G401 (cell line): ENCODE measurements at places on chromosomes 5 and 9.
A peak's percentile ranks its signal among the peaks of the same experiment; 100 is the strongest.

DNA sequence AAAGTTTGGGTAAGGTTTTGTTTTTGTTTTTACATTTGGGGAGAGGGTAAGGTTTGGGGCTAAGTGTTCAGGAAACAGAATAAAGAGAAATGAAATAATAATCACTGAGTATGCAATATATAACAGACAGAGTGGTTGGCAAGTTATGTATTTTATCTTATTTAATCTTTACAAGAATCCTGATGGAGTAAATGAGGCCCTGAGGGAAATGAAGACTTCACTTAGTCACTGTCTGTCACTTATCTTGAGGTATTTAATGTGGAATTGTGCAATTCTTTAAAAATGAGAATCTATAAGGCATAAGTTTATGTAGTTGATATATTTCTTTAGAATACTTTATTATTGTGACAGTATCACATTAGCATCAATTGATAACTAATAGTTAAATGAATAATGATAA, 48.1 kb downstream of the TEK start:
- no peak for DNase-seq

DNA sequence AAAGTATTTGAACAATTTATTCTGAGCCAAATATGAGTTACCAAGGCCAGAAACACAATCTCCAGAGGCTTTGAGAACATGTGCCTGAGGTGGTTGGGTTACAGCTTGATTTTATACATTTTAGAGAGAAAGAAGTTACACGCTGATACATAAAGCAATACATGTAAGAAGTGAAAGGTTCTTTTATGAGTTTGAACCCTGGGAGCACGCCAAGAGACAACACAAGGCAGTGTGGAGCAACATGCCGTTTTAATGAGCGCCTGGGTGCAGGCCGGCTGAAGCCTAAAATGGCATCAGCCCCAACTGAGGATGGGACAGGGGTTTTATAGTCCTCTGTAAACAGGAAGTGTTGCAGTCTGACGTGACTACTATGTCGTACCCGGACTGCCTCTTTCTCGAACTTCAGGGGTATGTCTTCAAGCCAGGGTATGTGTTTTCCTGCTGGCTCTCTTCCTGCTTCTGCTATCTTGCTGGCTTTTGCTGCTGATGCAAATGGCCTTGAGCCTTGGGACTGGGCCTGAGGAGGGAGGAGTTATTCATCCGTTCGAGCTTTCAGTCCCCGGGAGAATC, 193.7 kb downstream of the CYLC2 start:
- no peak for DNase-seq

DNA sequence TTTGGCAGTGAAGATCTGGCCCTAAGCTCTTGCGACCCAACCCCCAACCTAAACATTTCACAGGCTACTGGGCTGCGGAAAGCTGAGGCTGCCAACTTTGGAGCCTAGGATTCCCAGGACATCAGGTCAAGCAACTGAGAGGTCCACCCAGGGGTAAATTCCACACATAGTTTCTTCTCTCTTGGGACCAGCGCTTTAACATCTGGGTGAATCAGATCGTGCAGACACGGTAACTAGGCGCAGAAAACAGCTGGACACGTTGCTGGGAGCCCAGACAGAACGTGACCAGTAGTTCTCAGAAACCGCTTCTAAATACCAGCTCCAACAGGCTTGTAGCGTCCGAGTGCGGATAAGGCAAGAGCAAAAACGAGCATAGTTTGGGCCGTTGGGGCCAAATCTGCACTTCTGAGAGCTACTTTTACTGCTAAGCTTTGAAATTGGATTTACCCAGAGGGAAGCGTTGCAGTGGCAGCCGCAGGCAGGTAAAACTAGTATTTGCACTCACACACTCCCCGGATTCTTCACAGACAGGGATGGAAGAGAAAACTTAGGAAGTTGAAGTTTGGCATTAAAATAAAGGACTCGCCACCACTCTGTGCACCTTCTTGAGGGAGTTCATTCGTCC, 11.8 kb downstream of the ITGA1 start:
- peak; percentile 44 for DNase-seq

GRCh38 chr5:62578540-62578939, at the start of gene LRRC70:
Gene LRRC70 (plus strand): TSS chr5:62578819. CDS start chr5:62579439, 620 bp downstream.
- DNase-seq = no peak

DNA sequence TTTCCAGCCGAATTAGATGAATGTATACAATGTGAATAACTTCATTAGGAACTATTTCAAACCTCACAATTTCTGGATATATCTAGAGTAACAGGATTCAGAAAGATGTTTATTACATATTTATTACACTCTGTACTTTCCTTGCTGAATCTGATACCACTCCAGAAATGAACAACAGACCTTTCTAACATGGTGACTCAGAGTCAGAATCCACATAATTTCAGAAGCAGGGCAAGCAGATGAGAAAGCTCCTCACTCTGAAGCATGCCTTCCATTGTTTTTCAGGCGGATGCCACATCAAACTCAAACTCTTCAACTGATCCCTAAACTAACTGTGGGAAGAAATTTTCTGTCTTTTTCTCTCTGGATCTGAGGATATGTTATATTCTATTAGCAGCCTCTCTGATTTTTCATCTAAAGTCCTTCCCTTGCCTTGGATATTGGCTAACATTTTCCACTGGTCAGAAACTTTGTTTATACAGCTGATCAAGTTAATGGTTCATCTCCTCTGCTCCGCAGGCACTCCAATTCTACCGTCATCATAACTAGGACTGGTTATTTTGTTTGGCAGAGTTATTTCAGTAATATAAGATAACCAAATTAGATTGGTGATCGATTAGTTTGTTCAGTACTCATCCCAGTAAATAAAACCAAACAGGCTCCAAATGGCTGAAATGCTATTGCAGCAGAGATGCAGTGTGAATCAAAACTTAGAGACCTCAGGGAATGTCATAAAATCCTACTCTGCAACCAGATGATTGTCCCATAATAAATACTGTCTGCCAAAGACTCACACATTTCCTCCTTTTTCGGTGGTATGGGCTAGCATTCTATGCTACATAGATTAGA, 556.0 kb downstream of the EBF1 start:
- no peak for DNase-seq

GRCh38 chr5:96660971-96661854, 963 bp upstream of the CAST start:
- DNase-seq = peak; percentile 47

DNA sequence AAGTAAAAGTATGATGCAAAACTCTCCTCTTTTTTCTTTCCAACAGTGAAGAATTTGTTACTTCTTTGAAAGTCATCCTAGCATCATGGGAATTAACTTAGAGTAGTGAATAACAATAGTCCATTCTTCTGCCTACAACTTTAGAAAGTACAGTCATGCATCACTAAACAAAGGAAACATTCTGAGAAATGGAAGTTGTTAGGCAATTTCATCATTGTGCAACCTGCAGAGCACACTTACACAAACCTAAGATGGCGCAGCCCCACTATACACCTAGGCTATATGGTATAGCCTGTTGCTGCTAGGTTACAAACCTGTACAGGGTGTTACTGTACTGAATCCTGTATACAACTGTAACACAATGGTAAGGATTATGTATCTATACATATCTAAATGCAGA, 1209.3 kb upstream of the C9orf72 start:
- DNase-seq = no peak

GRCh38 chr9:76600007-76600615, 141.1 kb downstream of the GCNT1 start:
- DNase-seq = no peak

DNA sequence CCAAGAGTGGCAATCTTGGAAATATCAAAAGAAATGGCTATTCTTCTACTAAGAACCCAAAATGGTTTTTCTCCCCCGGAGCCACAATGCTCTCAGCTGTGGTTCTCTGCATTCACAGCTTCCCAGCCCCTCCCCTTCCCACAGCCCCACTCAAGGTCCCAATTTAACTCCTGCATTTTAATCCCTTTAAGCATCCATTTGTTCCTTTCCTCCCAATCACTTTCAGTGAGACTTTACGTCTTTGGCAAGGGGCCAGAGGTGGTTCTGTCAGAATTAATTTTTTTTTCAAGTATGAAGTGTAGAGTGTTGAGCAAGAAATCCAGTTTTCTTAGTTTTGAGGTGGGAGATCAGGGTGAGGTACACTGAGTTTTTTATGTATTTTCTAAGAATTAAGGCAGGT, 256.9 kb downstream of the GLIS3 start:
- DNase-seq = no peak

DNA sequence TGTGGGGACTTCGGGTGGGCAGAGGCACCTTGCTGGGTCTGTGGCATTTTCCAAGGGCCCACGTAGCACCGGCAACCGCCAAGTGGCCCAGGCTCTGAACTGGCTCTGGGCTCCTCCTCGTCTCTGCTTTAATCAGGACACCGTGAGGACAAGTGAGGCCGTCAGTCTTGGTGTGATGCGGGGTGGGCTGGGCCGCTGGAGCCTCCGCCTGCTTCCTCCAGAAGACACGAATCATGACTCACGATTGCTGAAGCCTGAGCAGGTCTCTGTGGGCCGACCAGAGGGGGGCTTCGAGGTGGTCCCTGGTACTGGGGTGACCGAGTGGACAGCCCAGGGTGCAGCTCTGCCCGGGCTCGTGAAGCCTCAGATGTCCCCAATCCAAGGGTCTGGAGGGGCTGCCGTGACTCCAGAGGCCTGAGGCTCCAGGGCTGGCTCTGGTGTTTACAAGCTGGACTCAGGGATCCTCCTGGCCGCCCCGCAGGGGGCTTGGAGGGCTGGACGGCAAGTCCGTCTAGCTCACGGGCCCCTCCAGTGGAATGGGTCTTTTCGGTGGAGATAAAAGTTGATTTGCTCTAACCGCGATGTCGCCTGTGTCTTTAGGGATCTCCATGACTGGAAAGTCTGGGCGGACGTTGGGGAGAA, 5.8 kb downstream of the DPP7 start:
- no peak for DNase-seq
